ENCODE measurements at places on chromosomes 1 and 21.

- DNase-seq, result no peak
These were observed 323.5 kb downstream of the SIPA1L2 start for GRCh38 chr1:232306269-232306961.

DNA sequence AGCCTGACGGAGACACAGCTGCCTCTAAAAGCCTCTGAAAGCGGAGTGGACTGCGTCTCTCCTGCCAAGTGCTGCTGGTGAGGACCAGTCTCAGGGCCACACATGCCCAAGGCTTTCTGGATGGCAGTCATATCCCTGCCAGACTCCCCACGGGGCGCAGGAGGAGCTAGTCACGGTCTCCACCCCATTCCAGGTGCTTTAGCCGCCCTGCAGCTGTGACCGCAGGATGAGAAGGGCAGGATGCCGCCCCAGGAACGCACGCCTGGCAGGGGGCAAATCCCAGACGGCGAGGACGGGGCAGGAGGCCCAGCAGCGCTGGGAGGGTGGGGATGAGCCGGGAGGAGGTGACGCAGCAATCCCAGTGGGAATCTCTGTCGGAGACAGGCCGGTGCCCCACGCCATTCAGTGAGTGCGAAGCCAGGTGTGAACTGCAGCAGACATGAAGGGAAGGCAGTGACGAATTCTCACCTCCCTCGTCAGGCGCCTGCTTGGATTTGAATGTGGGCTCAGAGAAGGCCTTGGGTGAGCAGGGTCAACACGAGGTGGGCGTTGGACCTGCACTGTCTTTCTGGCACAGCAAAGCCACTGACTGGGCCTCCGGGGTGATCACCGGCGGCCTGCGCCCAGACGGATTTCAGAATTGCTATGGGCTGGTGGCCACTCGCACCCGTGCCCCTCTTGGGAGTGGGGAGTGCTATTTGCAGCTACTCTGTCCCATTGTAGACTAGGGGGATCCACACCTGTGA, 38.5 kb upstream of the SLC19A1 start:
- DNase-seq, result no peak

- peak; percentile 66 for DNase-seq
These were observed 134.4 kb downstream of the TGFB2 start for GRCh38 chr1:218479436-218480115.

GRCh38 chr1:175222296-175222938, 29.8 kb upstream of the KIAA0040 start:
- no peak for DNase-seq

- DNase-seq, result peak; percentile 24
These were observed 41.7 kb downstream of the CD55 start for GRCh38 chr1:207362962-207363860.

DNA sequence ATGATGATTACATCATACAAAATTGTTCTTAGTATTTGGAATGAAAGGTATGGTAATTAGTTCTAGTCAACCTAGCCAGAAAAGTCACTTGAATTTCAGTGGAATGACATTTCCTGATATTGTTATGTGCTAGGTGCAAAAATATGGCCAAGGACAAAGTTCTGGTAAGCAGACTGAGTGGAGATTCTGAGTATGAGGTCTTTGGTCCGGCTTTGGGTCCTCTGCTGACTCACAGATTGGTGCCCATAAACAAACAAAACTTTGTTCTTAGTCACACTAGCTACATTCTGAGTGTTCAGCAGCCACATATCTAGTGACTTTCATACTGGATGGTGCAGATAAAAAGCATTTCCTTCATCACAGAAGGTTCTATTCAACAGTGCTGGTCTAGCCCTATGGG, 206.1 kb downstream of the ZNF648 start:
- DNase-seq, result no peak

DNA sequence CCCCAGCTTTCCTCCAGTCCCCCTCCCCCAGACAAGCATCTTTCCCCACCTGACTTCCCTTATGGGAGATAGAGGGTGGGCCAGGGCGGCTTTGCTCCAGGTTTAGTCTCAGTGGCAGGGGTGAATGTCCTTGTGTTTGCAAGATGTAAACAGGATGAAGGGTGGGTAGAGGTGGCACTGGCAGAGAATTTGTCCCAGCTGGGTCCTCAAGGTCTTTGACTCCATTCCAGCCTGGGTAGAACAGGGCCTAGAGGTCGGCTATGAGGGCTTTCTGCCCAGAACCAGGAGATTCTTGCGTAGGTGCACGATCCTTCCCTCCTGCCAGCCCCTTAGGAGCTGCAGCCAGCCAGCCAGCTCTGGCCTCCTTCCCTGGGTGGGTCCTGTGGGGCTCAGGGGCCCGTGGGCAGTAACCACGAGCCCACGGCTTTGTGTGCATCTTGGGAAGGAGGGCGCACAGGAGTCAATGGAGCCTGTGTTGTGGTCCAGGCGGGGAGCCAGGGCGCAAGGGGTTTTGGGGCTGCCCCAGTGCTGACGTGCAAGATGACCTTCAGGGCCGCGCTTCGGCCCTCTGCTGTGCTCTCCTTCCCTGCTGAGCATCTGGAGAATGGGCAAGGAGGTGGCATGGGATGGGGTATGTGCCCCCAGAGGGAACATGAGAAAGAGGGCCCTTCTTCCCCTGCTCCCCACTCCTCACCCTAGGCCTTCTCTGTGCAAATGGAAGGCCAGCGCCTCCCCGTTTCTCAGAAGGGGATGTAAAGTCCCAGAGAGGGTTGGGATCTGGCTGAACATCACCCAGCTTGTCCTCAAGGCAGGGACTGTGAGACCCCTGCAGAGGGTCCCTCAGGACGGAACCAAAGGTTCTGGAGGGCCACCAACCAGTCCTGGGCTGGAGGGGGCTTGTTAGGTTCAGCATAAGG, 15.7 kb downstream of the POU3F1 start:
- DNase-seq, result no peak

GRCh38 chr1:226731257-226731893, 7.7 kb downstream of the ITPKB start:
- DNase-seq, result no peak

DNA sequence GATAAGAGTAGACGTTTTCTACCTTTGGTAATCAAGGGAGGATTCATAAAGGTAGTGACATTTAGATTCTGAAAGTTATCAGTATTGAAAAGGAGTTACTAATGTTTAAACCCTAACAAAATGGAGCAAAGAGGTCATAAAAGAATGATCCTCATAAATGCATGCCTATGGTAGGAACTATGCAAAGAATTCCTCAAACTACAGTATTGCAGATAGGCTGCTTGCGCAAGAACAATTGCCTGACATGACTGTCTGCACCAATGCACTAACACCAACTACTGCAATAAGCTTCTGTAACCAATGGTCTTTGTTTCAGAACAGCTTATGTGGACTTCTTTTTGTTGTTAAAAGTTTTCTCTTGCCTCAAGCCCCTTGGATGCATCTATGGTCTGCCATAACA, 597.3 kb upstream of the ADGRL4 start:
- peak; percentile 62 for DNase-seq

GRCh38 chr1:29593601-29594382, 357.5 kb downstream of the PTPRU start:
- no peak for DNase-seq

GRCh38 chr1:62299426-62300200, 19.6 kb downstream of the KANK4 start:
- DNase-seq, result no peak

GRCh38 chr1:156006666-156007376, 13.9 kb downstream of the SSR2 start:
- DNase-seq, result no peak

DNA sequence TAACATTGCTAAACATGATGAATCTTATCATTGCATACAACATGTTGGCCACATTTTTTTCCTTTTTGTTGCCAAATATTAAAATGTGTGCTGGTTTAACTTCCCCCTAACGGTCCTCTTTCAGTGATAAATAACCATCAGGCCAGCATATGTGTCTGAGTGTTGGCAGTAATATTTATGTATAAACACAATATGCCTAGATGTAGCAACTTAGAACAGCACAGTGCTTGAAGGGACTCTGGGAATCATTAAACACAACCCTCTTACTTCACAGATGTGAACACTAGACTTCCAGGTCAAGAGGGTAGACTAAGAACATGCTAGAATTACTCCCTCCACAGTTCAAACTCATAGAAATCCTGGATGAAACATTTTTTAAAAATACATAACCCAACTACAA, 581.8 kb downstream of the PLPP3 start:
- no peak for DNase-seq

GRCh38 chr1:201051399-201051798, 27.9 kb upstream of the KIF21B start:
- DNase-seq, result no peak

GRCh38 chr1:151968058-151968457, 25.6 kb downstream of the S100A10 start:
- peak; percentile 56 for DNase-seq

- no peak for DNase-seq
These were observed 5.5 kb upstream of the AGTRAP start for GRCh38 chr1:11730429-11730891.

DNA sequence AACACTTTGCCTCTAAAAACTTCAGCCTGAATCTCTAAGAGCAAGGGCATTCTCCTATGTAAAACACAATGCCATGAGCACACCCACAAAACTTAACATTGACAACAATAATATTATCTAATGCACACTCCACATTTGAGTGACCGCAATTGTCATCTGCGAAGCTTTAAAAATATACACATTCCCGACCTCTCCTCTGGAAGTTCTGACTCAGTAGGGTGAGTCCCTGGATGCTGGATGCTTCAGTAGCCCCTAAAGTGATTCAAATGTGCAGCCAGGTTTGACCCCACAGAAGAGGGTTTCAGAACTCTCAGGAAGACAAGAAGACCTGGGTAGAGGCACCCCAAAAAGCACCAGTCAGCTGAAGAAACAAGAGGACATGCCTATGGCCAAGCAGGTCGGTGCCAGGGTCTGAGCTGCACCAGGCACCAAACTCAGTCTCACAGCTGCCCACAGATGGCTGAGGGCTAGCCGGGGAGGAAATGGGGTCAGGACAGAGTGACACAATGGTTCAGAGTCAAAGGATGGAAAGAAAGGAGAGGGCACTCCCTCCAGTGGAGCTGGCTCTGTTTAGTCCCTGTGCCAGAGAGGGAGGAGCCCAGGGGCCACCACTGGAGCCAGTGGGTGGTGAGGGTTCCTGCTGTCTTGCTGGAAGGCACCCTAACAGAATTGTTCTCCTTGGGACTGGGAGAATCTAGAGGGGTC, 17.4 kb downstream of the PIK3C2B start:
- DNase-seq, result no peak

- DNase-seq, result no peak
These were observed 8.7 kb downstream of the SYNJ1 start for GRCh38 chr21:32719085-32719484.

- no peak for DNase-seq
These were observed 462.3 kb downstream of the PTPRC start for GRCh38 chr1:199101139-199101538.

DNA sequence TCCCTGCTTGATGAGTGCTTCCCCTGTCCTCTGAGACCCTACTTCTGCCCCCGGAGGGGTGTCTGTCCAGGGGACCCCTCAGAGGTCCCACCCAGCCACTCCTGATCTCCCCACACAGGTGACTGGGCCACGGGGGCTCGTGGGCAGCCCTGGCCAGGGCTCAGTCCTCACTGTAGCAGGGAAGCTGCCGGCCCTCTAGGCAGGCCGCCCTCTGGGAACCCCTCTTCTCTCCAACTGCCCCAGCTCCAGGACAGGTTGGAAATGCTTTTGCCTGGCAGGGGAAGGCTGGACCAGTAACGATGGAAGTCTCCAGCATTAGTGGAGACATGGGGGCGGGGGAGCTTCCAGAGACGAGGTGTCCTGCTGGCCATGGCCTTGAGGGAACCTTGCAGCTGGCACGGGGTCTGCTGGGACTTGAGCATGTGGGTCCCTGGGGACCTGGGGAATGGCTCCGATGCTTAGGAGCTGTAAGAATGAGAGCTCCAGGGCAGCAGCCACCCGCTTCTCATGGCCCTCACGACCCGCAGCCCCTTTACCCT, 3.1 kb upstream of the FNDC10 start:
- DNase-seq, result no peak

DNA sequence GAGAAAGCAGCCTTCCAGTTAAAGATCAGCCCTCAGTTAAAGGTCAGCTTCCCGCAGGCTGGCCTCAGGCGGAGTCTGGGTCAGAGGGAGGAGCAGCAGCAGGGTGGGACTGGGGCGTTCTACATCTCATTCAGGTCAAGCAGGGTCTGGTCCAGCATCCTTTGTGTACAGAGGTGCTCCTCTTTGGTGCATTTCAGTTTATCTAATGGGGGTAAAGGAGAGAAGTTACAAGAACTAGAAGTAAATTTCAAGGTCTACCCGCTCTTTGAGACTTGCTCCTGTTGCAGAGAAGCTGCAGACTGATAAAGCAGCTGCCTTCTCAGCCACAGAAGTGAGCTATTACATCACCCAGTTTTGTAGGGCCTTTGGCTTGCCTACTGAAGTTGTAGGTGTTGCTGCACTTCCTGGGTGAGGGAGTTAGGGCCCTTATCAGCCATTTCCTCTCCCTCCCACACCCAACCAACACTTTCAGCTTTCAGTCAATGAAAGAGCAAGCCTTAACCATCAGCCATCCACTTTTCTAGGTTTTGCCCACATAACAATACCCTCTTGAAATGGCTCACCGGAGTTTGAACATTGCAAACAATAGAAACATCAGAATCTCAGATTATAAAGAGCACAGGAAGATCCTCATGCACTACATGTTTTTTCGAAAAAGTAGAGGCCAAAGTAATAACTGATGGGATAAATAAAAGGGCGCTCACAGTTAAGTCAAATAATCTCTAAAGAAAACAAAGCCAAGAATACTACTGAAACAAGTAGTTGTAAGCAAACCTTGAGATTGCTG, 2.8 kb upstream of the NUP210L start:
- DNase-seq, result no peak

DNA sequence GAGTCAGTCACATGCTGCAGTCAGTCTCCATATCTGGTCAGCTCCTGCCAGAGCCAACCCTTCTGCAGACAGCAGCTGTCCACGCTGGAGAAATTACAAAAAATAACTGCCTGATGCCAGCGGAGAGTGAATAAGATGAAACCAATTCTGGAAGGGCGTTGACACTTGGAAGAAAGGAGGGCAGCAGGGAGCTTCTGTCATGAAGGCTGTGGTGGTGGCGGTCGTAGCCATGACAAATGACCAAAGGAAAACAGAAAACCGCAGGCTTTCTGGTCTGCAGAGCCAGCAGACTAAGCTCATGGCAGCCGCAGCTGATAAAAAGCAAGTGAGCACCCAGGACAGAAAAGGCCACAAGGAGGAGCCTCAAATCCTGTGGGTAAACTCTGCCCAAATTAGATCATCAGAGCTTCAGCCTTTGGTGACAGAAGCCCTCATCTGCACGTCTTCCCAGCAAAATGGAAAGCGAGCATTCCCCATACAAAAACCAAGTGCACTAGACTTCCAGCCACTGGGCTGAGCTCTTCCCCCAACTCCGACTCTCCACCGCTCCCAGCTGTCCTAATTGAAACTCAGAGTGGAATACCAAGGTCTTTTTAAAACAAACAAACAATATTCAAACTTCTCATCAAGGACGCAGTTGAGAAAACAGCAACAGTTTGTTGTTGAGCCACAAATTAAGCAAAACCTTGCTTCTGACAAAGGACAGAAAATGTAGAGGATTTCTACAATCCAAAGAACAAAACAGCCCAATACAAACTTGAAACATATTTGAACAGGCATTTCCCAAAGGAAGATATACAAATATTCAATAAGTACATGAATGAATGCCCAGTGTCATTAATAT, 28.7 kb downstream of the RSPH1 start:
- DNase-seq, result no peak

- DNase-seq, result no peak
These were observed 40.3 kb downstream of the CFHR5 start for GRCh38 chr1:197017558-197018146.

Measured in HCEC 1CT (cell line).